ENCODE measurements at places on chromosomes 2 and 18.

DNA sequence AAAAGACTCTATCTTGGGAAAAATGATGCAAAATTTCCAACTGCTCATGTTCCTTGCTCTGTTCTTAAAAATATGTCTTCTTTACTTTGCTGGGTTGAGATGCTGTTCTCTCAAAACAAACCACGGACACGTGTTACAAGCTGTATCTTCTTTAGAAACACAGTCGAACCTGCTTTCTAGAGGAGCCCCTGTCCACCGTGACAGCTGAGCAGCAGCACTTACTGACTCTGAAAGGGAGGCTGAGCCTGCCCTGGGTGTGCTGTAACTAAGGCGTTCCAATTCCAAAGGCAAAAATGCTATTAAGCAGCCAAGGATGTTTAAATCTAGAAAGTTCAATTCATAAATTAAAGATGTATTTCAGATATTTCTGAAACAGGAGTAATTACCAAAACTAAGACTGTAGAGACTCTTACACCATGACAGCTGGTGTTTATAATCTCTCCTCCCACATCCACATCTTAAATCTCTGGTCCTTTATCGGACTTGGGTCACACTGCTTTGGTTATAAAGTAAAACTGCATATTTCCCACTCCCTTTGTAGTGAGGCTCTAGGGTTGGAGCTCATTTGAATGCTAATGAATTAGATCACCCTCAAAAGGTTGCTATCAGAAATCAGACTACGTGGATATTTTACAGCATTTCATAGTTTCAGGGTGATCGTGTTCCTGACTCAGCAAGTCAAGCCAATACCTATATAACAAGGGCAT is 281.2 kb upstream of the LYPD1 start:
- DNase-seq, result no peak

DNA sequence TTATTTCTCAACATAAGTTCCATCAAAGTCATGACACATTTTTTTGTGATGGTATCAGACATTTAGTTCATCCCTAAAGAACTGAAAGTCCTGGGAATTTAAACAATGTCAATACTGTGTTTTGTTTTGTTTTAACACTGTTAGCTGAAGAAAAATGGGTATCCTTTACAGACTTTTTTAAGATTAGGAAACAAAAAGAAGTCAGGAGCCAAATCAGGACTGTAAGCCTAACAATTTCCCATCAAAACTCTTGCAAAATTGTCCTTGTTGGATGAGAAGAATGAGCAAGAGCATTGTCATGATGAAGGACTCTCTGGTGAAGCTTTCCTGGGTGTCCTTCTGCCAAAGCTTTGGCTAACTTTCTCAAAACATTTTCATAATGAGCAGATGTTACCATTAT is 69.4 kb downstream of the SRD5A2 start:
- DNase-seq, result no peak

GRCh38 chr2:20062615-20063545 is 11.5 kb upstream of the LAPTM4A start:
- DNase-seq, result no peak

- DNase-seq, result no peak
Measured at GRCh38 chr18:11974741-11975325, 6.5 kb upstream of the IMPA2 start.

DNA sequence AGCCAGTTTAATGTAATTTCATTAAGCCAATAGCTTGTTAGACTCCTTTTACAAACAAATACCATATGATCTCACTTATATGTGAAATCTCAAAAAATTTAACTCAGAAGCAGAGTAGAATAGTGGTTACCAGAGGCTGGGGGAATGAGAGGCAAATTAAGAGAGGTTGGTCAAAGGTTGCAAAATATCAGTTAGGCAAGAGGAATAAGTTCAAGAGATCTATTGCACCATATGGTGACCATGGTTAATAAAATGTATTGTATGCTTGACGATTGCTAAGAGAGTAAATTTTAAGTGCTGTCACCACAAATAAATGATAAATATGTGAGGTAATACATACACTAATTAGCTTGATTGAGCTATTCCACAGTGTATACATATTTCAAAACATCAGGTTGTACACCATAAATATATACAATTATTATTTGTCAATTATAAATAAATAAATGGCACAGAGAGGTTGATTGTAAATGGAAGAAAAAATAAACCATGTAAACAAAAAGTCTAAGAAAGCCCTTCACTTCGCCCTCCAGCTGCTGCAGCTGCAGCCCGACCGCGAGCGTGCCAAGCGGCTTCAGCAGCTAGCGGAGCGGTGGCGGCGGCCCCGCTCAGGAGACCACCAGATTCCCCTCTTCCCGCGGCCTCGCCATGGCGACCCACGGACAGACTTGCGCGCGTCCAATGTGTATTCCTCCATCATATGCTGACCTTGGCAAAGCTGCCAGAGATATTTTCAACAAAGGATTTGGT is 23.0 kb upstream of the ACTR2 start:
- DNase-seq, result no peak

DNA sequence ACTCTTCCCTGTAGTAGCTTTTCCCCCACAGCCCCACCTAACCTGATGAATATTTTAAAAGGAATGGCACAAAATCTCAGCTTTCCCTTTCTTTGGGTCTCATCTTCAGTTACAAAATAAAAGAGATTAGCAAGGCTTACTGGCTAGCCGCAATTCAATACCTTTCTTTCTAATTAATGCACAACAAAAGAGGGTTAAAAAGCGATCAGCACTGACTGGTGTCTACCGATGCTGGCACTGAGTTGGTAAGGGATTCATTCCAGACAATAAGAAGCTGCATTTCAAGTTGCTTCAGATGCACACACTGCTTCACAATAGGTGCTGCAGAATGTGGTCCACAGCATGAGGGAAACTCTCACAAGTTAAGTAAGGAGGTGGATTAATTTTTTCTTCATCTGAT is 41.9 kb downstream of the HDHD2 start:
- no peak for DNase-seq

GRCh38 chr18:62814132-62814759 is 98.9 kb downstream of the PHLPP1 start:
- DNase-seq, result no peak

- no peak for DNase-seq
Measured at GRCh38 chr2:27701676-27702075, 38.0 kb downstream of the SLC4A1AP start.

DNA sequence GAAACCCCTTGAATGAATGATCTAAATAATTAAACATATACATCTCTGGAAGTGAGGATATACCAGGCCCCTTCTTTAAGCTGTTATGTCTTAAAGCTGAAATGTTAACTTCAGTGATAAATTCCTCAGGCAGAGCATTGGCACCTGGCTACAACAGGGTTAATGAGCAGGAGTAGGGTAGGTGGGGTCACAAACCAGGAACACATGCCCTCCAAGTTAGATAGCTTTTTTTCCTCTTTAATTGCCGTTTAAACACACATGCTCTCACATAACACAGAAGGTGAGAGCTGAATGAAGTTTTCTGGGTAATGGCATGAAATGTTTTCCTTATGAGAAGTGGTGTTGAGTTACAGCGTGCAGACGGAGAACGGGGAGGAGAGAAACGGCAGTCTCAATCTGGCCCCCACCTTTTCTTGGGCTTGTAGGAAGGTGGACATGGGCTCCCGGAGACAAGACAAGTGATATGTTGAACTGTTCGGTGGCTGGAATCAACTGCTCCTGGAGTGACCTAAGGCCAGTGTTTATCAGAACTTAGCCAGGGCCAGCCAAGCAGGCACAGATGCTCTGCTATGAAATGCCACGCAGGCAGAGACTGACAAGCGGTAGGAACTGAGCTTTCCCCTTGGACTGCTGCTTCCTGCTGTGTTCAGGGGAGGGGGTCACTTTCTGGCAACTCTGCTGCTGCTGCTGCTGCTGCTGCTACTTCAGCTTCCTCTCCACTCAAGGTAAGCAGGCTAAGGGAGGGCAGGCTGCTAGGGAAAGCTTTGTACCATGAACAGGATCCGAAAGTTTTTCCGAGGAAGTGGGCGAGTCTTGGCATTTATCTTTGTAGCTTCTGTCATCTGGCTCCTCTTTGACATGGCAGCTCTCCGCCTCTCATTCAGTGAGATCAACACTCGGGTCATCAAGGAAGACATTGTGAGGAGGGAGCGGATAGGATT is at the start of gene GALNT5:
TSS of gene GALNT5 (plus strand) at position 394 of the 941 bp plus-strand sequence. CDS start at position 772, 378 bp downstream.
- DNase-seq, result peak; percentile 52

GRCh38 chr2:98572676-98573075 is 35.6 kb downstream of the COA5 start:
- no peak for DNase-seq

DNA sequence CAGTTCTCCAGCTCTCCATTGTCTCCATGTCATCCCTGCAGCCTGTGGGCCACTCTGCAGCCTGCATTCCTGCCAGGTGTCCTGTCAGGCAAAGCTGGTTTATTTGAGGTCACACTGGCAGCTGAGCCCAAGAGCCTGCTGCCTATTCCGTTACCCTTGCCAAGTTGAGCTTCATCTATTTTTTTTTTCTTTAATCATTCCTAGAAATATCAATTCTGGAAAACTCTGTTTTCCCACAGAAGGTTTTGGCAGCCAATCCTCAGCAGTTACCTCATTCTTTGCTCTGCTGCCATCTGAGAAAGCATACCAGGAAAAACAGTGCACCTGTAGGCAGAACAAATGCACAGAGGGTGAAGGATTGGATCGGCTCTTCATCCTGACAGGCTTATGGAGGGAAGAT is 411.0 kb upstream of the ACVR2A start:
- no peak for DNase-seq

- DNase-seq, result peak; percentile 52
Measured at GRCh38 chr18:56351911-56352500, 286.4 kb downstream of the TXNL1 start.

GRCh38 chr18:63585988-63586387 is 1.2 kb upstream of the SERPINB13 start:
- no peak for DNase-seq

DNA sequence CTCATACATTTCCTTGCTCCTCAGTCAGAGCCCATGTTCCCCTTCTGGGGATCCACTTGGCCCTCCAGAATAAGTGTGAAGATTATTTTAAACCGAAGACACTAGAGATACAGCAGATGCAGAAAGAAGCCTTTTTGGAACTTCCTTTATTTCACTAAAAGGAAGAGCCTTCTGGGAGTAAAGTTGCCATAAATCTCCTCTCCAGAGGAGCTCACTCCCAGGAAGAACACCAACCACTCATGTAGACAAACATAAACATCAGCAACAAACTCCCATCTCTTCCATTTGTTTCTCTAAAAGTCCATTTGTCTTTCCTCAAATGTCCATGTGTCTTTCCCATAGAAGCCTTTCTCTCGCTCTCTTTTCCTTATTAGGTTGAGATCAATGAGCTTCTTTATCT is 62.4 kb upstream of the MSH6 start:
- no peak for DNase-seq

- peak; percentile 57 for DNase-seq
Measured at GRCh38 chr2:43269074-43269572, 42.7 kb upstream of the ZFP36L2 start.

GRCh38 chr18:69158944-69159343 is 241.7 kb upstream of the DOK6 start:
- DNase-seq, result no peak

DNA sequence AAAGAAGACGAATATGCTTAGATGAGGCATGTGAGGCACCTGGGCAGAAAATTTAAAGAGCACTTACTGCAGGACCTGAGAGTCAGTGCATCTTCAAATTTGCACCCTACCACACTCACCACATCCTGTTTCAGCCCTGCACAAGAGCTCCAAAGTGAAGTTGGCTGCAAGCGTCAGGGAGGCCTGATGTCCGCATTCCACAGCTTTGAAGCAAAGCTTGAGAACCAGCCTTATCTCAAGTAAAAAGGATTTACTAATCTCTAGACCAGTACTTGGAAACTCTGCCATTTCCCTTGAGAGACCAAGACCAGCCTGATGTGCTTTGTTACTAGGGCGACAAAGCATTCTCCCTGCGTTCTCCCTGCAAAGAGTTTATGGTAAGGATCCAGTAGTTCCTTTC is 3.4 kb upstream of the ASNSD1 start:
- DNase-seq, result no peak

DNA sequence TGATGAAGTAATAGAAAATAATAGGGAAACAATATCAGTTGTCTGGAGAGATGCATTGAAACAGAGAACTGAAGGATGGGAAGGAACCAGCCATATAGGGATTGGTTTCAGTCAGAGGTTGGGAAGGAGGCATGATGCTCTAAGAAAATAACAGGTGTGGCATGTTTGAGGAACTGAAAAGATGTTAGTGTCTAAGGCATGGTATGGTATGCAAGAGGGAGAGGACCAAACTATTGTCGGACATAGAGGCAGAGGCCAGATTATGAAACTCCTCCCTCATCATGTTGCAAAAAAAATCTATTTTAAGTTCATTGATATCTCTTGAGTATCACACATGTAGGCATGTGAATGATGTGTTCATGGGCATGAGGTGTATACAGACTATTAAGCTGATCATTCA is 48.9 kb upstream of the EMILIN2 start:
- no peak for DNase-seq

All from ecto neural progenitor cell (in vitro differentiated cells).